ENCODE measurements at places on chromosomes 12 and 14.

DNA sequence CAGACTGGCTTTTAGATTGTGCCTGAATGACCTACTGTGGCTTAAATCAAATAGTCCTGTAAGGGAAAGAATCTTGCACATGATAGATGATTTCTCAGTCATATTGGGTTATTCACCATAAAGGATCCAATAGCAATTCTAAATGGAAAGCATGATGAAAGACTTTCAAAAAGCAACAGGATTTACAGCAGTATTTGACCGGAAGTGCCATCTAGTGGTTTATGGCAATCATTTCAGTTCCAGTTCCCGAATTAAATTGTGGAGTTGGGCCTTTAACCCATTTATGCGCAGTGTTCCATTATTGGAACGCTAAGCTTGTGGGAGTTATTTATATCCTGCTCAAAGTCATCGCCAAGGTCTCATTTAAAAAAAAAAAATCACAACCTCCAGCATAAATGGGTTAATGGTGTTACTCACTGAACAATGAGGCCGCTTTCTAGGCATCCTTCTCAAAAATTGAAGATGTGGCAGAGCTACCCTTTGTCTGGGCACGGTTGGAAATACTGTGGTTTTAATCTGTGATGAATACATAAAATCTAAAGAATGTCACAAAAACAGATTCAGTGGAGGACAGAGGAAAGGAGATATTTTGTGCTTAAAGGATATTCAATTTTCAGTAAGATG, 60.8 kb upstream of the REP15 start:
- DNase-seq = no peak

DNA sequence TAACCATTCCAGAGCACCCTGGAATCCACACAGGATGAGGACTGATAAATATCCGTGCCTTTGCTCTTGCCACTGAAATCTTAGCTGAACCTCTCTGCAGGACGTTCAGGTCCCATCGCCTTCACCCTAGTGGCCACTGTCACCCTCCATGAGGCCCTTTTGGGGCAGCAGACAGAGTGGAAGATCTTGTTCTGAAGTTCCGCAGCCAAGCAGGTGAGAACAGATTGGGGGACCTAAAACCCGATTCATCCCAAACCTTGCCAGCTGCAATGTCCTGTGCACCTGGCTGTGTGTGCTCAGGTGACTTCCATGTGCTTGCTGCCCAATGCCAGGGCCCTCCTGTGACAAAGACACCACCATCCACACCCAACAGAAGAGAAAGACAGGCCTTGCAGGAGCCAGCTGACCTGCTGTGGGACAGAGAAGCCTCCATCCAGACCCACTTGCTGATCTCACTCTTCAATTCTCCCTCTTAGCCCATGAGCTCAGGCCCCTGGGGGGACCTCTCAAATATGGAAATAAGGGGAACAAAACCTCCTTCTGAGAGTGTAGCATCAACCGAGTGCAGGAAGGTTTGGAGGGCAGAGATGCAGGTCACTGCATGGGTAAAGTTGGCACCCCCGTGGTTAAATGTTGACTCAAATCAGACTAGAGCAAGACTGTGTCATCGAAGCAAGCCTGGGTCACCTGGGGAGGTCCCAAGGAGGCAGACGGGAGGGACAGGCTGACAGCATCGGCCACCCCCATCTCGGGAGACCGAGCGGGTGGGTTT, 308.7 kb upstream of the DIO3 start:
- no peak for DNase-seq

GRCh38 chr14:33110737-33111443, 172.2 kb downstream of the NPAS3 start:
- no peak for DNase-seq

GRCh38 chr12:95837240-95838038, 21.3 kb upstream of the SNRPF start:
- DNase-seq = no peak
